ENCODE measurements at places on chromosomes 16 and 17.
A peak's percentile ranks its signal among the peaks of the same experiment; 100 is the strongest.

DNA sequence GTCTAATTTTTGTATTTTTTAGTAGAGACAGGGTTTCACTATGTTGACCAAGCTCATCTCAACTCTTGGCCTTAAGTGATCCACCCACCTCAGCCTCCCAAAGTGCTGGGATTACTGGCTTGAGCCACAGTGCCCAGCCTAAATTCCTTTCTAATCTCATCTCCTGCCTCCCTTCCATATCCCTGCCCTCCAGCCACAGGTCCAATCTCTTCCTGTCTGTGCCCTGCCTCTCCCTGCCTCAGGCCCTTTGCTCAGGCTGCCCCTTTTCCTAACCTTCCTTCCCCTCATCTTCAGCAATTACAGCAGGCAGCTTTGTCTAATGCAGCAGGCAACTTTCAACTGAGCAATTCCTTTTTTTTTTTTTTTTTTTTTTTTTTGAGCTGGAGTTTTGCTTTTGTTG, 46.8 kb downstream of the CFAP20 start:
- DNase-seq: no peak

DNA sequence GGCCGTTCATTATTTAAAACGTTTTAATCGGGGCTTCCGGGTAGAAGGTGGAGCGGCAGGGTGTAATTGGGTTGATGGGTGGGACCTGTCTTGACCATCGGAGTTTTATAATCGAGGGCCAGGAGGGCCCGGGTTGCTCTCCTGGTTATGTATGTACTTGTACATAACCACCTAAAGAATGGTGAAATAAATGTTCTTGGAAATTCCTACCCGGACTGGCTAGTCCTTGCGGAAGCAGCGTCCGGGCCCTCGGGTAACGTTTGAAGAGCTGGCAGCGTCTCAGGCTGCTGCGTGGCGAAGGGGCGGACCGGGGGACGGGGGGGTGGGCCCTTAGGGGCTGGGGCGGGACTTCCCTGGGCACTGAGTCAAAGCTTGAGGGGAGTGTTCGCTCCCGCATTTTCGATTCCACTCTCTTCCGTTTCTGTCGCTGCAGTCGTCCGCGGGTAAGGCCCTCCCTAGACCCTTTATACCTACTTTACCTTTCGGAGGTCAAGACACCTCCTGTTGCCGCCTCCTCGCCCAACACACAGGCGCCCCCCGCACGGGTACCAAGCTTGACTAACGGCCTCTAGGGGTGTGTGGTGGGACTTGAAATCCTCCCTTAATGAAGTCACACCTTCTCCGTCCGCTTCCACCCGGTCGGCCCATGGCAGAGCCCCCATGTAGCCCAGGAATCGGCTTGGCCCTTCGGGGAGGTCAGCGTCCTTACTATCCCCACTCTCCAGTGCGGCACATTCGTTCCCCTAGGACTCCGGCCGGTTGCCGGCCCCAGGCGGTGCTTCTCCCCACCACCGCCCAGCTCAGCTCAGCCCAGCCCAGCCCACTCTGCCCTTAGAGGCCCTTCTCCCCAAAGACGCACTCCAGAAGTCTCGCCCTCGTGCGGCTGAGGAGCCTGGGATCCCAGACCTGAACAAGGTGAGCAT, at the start of gene TMEM106A:
Gene TMEM106A (plus strand): TSS at position 396 of the 923 bp plus-strand sequence. CDS start 1,167 bp downstream, outside the sequence.
- DNase-seq: peak; percentile 67

GRCh38 chr16:66147291-66147690, 219.2 kb upstream of the CDH5 start:
- DNase-seq: no peak

DNA sequence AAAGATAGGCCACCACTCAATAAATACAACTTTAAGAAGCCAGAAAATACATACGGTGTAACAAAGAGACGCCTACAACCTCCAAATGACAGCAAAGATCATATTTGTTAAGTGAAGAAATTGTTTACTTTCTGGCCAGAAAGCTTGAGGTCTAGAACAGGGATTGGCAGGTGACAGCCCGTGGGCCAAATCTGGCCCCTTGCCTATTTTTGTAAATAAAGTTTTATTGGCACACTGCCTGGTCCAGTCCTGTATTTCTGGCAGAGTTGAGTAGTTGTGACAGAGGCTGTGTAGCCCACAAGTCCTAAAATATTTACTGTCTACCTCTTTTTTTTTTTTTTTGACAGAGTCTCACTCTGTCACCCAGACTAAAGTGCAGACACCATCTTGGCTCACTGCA, 3.4 kb upstream of the CLEC19A start:
- DNase-seq: no peak

DNA sequence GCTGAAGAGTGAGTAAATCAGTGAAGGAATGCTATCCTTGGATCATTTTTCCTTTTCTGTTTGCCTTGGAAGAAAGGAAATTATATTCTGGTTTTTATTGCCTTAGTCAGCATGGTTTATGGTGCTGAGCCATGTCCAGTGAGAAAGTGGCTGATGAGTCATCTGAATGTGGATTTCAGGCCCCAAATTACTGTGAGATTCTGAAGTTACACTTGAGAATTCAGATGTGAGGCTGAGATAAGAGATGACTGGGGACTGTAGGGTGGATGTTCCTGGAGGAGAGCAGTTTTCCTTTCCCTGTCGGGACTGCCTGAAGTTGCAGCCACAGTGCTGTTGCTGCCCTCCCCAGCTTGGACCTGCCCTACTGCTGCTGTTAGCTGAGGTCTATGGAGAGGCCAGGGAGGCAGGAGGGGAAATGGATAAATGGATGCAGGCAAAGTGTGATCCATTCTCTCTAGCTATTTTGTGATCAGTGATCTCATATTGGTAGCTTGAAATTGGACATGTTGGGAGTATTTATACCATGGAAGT, 4.2 kb upstream of the MAP3K14 start:
- peak; percentile 73 for DNase-seq

DNA sequence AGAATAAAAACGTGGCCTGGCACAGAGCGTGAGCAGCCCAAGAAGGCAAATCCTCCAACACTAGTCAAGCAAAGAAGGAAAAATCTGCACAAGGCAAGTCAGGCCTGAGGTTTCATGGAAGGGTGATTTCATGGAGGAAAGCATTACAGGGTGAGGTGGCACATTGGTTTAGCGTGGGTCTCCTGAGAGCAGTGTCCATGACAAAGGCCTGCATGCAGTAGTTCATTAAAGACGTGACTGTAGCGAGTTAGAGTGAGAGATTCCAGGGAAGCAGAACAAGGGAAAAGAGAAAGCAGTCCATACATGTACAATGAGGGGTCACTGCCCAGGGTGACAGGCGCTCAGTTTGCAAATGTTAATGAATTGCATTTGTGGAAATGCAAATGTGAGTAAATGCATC, 285.0 kb upstream of the ERCC4 start:
- DNase-seq: no peak

DNA sequence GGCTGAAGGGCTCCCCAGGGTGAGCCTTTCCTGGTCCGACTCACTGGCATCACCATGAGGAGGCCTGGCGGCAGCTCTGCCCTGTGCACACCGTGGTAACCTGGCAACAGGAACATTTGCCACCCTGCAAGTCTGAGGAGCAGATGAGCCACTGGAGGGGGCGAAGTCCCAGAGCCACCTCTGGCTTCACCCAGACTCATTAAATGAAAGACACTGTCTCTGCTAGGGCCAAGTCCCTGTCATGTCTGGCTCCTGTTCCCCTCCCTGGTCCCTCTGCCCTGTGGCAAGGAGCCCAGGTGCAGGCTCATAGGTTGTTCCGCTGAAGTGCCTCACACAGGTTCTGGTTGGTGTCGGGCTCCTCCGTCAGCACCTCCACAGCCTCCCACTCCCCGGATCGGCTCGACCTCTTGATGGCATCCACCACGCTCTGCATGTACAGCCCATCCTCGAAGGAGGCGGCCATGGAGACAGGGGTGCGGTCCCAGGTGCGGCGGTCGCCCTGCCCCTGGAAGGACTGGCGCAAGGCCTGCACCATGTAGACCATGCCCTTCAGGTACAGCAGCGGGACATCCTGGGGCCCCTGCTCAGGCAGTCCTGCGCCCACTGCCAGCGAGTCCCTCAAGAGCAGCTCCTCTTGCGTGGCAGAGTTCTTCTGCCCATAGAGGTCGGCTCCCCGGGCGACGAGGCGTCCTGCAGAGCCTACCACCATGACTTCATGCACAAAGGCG, 8.4 kb downstream of the C16orf86 start:
- no peak for DNase-seq
